ENCODE measurements at places on chromosomes 6 and 20.

DNA sequence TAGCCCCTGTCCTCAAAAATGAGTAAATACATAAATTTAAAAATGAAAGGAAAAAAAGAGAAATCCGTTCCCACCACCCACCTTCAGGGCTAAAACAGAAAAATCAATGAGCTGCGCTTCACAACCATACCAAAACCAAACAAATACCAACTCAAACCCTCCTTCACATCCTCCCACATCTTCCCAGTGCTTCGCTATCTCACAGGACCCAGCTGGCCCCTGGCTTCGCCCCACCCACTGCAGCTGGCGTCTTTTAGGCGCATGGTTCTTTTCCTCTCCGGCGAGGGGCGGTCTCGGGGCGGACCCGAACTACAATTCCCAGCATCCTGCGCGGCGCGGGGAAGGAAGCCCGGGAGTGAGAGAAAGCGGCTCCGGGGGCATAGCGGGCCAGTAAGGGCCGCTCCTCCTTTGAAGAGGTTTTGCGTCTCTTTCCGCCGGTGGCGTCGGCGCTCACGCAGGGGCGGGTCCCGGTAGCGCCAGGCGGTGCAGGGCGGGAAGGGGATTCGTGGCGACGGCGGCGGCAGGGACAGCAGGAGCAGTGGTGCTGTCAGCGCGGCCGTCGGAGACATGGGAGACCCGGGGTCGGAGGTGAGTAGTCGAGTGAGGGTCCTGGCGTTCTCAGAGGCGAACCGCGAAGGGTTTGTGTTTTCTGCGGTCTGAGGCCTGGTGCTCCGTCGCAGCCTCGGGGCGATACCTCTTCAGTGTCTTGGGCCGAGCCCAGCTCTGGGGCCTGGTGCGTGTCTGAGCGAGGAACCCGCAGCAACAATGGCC, at the start of gene ZNF451:
Gene ZNF451 (plus strand): TSS at position 502 of the 771 bp plus-strand sequence. CDS start 66 bp downstream, at position 568.
- peak; percentile 97 for DNase-seq

GRCh38 chr20:2093883-2094282, 7.7 kb upstream of the STK35 start:
- no peak for DNase-seq

GRCh38 chr6:26311385-26312095, 53.5 kb upstream of the BTN3A2 start:
- DNase-seq: peak; percentile 39

DNA sequence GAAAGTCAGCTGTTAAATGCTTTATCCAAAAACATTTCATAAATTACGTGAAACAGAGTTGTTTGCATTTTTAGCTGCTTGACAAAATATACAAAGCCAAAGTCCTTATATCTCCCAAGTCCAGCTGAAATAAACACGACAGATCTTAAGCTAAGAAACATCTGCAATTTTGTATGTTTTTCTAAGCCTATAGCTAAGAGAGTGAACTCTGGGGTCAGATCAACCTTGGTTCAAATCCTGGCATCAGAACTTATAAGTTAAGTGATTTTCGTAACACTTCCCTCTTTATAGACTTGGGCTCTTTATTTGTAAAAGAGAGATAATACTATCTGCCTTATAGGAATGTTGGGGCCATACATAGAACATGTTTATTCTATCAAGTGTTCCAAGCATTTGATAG, 176.7 kb downstream of the PTPRK start:
- no peak for DNase-seq

GRCh38 chr6:141956868-141957267, 175.9 kb upstream of the GJE1 start:
- no peak for DNase-seq

GRCh38 chr20:61982191-61982950, 83.3 kb downstream of the TAF4 start:
- DNase-seq: no peak

DNA sequence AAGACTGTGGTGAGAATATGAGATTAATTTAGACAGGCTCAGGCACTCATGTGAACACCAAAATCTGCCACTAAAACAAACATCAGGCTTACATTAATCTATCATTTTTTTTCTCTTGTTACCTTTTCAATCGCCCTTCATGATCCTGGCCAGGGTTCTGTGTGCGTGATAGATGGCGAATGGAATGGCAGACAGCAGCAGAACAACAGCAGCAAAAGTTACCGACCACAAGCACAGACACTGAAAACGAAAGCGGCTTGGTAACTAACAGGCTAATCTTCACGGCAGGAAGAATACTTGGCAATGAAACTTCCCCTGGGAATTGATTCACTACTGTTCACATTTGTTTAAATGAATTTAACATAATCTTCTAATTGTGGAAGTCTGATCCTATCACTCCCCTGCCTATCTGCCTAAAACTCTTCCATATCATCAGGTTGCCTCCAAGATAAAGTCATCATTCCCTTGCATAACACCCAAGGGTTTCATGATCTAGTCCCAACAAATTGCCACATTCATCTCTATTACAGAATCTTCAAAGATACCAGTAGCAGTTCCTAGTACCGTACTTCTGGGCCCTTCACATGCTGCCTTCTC, 28.7 kb downstream of the PTPRK start:
- DNase-seq: no peak

DNA sequence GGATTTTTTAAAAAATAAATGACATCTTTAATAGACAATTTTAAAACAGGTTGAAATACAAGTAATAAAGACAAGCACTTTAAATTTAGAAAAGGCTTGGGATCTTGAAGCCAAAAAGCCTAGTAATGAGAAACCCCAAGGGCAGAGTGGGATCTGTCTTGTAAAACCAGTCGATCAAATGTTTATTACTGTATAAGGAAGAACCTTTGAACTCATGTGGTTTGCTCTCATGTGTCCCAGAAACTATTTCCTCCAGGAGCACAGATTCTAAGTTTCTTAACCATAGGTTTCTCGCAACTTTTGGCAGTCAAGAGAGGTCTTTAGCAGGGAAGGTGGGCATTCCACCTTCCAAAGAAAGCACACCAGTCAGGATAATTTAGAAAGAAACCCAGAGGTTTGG, 541.7 kb upstream of the BTBD3 start:
- DNase-seq: no peak

All from activated CD4-positive, alpha-beta T cell treated with anti-CD3 and anti-CD28 coated beads, Interleukin-2, amount 50 U/mL, for 4 hours (primary cell).